ENCODE measurements at places on chromosomes 3 and 15.

DNA sequence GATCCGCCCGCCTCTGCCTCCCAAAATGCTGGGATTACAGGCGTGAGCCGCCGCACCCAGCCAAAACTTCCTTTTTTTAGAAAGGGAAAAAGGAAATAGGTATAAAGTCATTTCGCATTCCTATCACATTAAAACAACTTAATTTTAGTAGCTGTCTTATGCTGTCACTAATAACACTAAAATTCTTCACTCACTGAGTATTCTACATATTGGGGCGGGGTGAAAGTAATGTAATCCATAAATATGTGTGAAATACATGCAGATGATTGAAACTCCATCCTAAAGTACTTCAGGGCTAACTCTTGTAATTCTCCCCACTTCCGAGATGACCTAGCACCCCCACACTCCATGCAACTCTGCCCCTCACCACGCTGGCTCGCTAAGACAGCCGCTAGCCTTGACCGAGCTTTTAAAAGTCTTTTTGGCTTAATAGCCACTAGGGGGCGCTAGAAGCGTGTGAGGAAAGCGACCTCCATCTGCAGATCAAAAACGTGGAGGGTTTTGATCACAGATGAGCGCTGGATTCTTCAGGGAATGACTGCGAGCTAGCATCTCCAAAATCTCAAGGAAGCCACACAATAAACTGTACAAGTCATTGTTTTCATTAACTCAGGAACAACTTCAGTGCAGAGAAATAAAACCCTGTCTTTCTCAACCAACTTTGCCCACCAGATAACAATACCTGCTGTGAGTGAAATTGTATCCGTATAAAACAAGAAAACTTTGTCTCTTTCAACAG is 129.3 kb upstream of the IGF1R start:
- DNase-seq: peak; percentile 3

DNA sequence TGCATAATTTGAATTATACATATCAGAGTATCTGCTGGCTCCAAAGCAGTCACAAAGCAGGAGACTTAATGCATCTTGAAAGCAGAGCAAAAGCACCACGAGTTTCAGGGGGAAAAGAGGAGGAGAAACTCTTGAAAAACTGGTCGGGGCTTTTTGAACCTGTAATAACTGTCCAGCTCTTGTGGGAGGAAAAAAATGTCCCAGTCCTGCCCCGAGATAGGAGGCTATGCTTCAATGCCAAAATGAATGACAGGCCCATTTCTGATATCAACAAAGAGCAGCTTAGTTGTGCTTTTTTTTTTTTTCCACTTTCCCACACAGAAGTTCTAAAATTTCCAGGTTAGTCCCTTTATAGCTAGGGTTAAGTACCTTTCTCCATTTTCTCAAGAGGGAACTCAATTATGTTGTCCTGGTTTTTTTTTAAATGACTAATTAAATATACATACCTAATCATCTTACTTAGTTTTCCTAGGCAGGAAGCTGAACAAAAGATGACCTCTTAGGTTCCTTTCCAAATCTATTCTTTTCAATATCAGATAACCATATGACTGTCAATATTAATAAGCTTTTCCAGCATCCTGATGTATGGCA is 120.2 kb downstream of the TFDP2 start:
- no peak for DNase-seq

GRCh38 chr3:69499899-69500421 is 114.1 kb upstream of the FRMD4B start:
- no peak for DNase-seq

DNA sequence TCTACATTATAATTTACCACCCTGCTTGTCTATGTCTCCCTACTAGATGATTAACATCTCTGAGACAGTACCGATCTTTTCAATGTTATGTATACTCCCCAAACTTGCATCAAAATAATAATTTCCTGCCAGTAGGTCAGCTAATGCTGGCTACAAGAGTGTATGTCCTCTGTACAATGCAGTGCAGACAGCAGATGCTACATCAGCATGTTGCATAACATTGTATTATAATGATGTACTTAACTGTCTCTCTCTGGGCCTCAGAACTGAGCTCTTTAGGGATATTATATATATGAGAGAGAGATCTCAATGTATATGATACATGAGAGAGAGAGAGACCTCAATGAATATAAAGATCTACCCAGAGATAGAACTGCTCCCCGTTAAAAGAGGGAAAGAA is 456.6 kb downstream of the SHQ1 start:
- DNase-seq: no peak

DNA sequence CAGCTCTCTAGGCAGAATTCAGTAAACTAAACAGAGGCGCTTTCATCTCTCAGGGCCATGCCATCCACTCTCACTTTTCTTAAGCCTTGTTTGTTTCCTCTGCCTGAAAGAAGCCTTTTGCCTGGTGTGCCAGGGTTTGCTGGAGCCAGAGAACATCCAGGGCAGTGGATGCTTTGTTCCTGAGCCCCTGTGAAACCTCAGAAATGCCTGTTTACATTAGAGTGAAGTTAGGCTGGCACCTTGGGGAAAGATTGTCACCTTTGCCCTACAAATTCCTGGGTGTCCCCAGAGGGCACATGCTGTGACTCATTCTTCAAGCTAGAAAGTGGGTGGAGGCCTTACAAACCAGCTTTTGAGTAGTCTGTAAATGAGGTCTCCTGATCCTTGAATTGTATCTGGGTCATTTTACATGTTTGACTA is 10.7 kb upstream of the TRAK1 start:
- no peak for DNase-seq

DNA sequence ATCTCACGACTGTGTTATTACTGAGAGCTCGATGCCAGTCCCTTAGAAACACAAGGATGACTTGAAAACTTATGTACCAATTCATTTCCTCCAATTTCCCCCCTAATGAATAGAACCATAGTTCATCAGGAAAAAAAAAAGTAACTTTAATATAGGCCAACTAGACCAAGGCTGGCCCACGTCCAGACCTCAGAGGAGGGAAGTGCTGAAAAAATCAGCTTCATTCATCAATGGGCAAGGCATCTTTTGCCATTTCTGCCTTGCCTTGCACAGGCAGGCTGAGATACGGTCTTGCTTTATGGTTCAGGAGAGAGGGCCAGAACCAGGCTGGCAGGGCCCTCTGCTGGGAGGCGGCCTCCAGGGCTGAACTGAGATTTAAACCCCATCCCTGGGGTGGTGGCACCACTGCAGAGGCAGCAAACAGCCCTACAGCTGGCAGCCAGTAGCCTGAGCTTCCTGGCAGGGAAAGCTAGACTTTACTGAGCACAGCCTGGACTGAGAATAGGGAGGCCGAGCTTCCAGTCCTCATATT is 104.1 kb upstream of the TNFAIP8L3 start:
- no peak for DNase-seq
